ENCODE measurements at places on chromosomes 2 and 18.

DNA sequence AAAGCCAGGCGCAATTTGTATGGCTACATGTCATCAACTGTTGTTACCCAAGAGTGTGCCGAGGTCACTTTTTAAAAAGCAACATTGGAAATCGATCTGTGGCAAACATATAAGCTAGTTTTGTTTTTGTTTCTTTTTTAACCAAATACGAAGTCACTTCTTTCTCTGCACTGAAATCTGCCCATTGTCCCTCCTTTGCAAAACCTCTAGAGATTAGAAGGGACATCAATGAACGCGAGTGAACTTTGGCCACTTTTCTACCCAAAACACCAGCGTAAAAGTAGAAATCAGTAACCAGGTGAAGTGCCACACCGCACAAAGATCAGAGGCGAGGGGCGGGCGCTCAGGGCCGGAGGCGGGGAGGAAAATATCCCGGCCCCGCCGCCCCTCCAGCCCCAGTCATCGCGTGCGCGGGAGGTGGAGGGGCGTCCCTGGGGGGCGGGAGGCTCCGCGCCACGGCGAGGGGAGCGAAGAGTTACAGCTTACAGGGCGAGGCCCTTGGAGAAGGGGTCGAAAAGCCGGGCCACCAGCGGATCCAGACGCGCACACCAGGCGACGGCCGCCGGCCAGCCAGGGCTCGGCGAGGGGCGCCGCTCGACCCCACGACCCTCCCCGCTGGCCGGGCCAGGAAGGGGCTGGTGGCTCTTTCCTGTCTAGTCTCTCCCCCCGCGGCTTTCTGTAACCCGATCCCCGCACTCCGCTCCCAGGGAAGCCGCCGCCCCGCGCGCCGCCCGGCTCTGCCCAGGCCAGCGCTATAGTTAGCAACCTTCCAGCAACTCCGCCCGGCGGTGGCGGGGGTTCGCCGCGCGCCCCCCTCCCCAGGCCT lies 993 bp downstream of the RBMS1 start:
- DNase-seq = peak; percentile 39

GRCh38 chr18:39191931-39192330 lies 1626.3 kb upstream of the CELF4 start:
- DNase-seq = no peak

DNA sequence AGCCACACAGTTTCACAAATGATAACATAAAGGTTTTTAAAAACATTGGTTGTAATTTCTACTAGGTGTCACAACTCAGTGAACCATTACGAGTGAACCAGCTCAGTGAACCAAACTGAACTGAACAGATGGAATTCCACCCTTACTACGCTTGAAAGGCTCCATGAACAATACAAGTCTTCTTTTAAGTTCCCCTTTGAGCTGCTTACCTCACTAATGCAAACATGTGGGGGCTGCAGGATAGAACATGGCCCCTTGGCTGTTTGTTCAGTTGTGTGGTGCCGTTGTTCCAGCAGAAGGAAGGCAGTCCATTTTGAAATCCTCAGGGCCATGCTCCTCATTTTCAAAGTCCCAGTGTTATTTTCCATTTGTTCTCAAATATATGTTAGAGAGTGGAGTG lies 30.7 kb upstream of the KLHL14 start:
- no peak for DNase-seq

DNA sequence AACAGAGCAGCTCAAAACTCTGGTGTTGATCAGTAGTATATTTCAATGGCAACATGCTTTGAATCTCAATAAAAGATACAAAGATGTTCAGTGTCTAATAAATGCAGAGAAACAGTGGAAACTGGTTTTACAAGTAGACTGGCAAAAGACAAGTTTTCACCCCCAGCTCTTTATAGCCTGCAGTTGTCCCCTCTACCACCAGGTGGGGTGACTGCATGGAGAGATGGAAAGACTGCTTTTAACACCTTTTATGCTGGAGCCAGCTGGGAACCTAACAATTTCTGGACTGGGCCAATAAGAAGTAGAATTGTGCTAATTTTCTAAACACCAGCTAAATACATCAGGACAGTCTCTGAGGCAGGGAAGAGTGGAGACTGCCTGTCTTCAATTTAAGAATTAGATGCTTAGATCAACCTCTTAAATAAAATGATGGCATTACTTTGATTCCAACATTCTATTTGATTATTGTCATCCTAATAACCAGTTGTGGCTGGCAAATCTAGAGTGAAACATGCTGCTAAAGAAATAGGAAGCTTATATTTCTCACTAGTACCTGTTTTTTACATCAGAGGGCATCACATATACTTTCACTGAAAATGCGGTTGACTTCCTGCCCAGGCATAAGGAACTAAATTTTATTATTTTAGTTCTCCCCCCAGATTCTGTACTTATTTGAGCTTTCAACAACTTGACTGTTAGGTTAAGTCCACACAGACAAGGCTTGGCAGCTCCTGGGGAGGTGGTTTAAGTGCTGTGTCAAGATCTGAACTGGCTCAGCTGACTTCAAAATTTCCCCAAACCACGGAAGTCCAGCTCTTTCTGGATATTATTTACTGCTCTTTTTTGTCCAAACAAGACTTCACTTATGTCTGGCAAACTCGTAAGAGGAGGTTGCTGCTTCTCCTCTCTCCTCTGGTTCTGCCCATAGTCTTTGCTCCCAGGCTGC lies 140.5 kb downstream of the TPGS2 start:
- DNase-seq = no peak

DNA sequence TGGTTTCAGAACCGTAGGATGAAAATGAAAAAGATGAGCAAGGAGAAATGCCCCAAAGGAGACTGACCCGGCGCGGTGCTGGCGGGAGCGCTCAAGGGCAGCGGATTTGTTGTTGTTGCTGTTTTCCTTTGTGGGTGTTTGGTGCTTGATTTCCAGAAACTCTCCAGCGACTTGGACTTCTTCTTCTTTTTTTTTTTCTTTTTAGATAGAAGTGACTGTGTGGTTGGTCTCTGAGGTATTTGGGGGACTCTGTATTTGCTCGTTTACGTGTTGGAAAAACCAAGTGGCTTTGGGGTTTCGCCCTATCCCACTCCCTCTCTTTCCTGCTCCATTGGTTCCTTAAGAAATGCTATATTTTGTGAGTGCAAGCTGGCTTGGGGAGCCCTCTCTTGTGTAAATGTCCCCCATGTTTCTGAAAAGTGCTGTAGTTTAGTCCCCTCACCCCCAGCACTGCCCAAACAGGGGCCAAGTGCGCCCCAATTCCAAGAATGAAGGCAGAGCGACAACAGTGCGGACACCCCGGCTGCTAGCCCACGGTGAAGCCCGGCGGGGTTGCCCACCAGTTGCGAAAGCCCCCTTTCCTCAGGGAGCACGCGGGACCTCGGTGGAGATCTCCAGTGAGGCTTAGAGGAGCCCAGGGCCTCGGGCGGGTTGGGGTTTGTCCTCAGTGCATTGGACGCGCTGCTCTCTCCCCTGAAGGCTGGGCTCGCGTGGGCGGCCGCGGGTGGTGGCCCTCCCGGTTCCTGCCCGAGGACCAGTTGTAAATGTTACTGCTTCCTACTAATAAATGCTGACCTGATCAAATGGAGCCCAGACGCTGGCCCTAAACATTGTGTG lies 1.8 kb downstream of the HOXD9 start:
- no peak for DNase-seq

- no peak for DNase-seq
Measured at GRCh38 chr18:72542984-72543356, 1.2 kb downstream of the CBLN2 start.

DNA sequence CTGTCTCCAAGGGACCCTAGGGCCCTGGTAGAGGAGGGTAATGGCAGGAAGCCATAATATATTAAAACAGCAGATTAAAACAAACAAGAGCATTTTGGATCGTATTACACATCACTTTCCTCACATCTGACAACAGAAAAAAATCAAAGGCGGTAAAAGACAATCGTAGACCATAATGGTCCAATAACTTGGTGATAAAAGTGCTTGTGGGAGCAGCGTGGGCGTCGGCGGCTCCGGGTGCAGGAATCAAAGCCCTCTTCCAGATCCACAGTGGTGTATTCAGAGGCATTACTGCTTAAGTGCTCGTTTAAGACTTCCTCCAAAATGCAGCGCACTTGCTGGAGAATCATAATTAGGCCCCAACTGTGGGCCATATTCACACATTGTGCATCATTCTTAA lies 68.0 kb downstream of the FECH start:
- no peak for DNase-seq

DNA sequence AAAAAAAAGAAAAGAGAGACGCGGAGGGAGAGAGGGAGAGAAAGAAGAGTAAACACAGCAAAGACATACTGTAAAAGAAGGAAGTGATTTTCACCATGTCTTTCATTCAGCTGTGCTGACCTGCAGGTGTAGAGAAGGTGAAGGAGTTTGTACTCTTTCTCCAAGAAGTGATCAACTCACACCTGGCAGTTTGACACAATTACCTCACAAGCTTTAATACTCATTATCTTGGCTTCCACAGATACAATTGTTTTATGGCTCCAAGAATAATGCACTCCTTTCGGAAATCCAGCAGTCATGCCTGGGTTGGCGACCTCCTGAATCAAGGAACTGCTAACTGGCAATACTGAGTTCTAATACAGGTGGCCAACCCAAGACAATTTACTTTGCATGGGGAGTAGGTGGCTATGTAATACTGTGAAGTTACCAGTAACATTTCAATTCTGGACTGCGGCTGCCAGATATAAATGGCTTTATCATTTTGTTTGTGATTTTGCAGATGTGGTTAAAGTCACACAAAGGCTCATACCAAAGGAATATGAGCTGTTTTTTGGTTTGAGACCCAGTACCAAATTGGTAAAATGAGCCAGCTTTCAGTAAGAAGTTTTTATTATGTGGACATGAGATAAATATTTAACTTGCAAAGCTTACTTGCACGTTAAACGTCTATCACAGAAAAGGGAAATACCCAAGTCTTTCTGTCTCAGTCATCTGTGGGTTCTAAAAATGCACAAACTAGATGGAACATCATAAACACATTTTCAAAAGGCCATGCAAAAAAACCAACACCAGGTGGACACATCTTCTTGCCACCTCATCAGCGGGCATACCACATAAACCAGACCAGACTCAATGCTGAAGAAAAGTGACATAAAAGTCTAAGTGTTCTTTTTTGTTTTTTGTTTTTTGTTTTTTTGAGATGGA lies 69.3 kb downstream of the NCKAP5 start:
- DNase-seq = no peak

- no peak for DNase-seq
Measured at GRCh38 chr2:171173087-171173486, 12.4 kb upstream of the TLK1 start.

GRCh38 chr2:175823002-175823706 lies 178.9 kb downstream of the LNPK start:
- no peak for DNase-seq

- no peak for DNase-seq
Measured at GRCh38 chr2:119383410-119384140, 16.8 kb downstream of the DBI start.

- DNase-seq = no peak
Measured at GRCh38 chr18:461762-462161, 38.7 kb downstream of the COLEC12 start.

- DNase-seq = no peak
Measured at GRCh38 chr18:49342690-49343089, 117.8 kb downstream of the DYM start.

GRCh38 chr2:76008001-76008702 lies 297.4 kb upstream of the GCFC2 start:
- no peak for DNase-seq

DNA sequence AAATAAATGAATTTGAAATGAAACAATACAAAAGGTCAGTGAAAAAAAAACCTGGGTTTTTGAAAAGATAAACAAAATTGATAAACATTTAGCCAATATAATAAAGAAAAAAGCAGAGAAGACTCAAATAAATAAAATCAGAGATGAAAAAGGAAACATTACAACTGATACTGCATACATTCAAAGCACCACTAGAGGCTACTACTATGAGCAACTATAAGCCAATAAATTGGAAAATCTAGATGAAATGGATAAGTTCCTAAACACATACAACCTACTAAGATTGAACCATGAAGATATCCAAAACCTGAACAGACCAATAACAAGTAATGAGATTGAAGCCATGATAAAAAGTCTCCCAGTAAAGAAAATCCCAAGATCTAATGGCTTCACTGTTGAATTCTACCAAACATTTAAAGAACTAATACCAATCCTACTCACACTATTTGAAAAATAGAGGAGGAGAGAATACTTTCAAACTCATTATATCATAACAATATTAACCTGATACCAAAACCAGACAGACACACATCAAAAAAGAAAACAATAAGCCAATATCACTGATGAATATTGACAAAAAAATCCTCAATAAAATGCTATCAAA lies 80.8 kb upstream of the CERS6 start:
- DNase-seq = no peak

- no peak for DNase-seq
Measured at GRCh38 chr2:17257189-17257909, 260.9 kb downstream of the RAD51AP2 start.

DNA sequence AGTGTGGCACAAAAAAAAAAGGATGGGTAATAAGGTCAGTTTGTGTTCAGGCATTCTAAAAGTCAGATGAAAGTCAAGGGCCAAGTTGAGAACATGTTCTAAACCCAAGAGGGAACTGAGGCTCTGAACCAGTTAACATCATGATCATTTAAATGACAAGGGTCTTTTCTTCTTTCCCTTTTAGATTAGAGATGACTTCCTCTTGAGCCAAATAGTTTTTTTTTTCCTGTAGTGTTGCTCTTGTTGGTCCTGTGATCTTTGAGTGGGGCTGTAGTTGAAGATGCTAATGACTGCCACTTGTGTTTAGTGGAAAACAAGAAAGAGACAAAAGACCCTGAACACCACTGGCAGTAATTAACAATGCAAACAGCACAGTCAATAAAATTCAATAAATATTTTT lies 482.7 kb upstream of the SYT4 start:
- DNase-seq = no peak

DNA sequence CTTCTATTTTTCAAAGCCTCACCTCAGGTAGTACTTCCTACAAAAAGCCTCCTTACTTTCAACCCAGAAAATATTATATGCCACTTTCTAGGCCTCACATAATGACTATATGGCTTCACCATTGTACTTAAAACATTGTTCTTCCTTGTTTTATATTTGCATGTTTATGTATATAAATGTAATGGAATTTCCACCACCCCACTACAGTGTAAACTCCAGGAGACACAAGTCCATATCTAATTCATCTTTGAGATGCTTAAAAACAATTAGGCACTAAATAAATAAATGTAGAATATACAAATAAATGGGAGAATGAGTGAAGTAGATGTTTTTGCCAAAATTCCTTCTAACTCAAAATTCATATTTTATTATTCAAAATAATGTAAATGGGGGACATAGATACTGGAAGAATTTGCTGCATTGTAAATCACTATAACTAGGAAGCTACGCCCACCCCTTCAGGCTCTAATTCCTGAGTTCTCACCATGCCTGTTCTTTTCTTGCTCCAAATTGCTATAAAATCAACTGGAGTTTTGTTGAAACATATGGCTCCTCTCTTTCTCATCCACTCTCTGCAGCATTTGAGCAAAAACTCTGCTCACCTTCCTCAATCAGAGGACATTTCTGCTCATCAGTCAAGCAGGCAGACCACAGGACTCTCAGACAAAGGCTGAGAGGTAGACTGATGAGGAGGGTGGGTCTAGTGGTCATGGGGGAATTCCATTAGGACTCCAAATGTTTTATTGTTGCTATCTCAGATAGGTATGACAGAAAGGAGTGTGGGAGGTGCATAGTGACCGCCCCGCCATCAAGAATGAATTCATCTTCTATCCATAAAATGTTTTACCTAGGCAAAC lies 243.0 kb downstream of the HNMT start:
- no peak for DNase-seq

Measured in activated CD8-positive, alpha-beta memory T cell treated with anti-CD3 and anti-CD28 coated beads for 4 hours (primary cell).